ENCODE measurements at places on chromosomes 7 and 10.

GRCh38 chr10:104321725-104322415 is 16.4 kb downstream of the ITPRIP start:
- no peak for DNase-seq

- DNase-seq: no peak
Measured at GRCh38 chr10:118720685-118721538, 33.9 kb downstream of the CACUL1 start.

GRCh38 chr10:70323138-70323696 is 39.4 kb upstream of the NPFFR1 start:
- no peak for DNase-seq

GRCh38 chr10:84945791-84946190 is 617.4 kb downstream of the CCSER2 start:
- no peak for DNase-seq

DNA sequence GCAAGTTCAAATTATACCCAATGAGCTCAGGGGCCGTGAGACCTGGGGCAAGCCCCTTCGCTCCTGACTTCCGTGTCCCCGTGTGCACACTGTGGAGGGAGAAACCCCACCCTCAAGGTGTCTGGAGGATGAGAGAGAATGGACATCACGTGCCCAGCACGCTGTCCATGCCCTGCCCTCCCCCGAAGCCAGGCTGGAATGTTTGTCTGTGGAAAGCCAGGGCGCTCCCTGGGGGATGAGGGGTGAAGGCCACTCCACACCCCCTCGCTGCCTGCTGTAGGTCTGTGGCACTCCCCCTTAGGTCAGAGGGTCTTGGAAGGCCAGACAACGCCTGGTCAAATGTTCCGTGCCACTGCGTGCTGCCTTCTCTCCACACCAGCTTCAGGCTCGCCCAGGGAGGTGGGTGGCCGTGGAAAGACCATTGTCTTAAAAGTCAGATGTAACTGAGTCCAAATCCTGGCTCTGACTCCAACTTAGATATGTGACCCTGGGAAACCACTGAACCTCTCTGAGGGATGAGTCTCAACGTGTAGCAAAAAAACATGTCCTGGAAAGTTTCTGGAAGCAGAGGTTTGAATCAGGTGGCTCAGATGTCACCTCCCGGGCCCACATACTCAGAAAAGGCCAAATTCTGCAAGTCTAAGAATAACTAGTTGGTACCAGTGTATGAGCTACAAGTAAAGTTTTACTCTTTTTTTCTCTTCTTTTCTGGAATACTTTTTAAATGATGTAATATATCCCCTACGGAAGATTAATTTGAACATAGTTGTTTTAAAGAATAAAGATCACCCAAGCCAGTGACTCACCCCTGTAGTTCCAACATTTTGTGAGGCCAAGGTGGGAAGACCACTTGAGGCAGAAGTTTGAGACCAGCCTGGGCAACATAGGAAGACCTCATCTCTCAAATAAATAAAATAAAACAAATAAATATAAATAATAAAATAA is 24.9 kb downstream of the RCC1L start:
- DNase-seq: no peak

DNA sequence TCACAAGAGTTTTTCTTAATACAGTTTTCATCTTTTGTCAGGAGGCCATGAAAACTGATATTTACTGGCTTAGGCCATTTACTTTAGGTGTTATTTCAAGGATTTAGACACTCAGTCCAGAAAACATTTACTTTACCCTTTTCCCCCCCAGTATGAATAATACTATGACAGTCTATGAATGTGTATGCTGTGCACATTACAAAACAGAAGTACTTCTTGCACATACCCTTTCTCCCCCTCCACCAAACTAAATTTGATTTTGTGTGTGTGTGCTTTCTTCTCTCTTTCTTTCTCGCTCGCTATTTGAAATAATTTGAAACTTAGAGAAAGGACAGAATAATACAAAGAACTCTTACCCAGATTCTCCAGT is 41.3 kb downstream of the RBM33 start:
- no peak for DNase-seq

DNA sequence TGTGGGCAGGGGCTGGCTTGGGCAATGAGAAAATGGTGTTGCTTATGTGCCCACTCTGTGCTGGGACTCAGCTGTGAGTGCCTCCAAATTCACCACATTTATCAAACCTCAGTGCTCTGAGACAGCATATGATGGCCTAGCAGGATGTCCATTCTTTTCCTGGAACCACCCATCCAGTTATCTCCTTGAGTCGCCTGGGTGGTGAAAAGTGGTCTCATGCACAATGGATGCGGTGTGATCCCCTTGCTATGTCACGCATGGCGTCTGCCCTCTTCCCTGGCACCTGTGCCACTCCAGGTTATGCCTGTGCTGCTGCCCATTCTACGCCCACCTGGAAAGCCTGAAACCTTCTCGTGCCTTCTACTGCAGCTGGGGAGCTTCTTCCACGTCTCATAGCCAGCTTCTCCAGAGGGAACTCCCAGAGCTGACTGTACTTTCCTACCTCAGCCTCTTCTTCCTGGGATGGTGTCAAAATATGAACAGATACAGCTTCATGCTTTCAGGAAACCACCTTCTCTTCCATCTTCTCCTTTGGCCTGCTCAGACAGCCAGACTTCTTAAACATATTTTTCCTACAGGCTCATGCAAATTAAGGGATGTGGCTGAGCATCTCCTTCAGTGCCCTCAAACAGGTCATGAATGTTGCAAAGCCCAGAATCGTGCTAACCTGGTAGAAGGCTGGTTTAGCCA is 147.3 kb downstream of the PFKFB3 start:
- no peak for DNase-seq

- no peak for DNase-seq
Measured at GRCh38 chr10:10477844-10478243, 539.8 kb upstream of the CELF2 start.

GRCh38 chr10:103610921-103611511 is 117.5 kb downstream of the NEURL1 start:
- DNase-seq: no peak

DNA sequence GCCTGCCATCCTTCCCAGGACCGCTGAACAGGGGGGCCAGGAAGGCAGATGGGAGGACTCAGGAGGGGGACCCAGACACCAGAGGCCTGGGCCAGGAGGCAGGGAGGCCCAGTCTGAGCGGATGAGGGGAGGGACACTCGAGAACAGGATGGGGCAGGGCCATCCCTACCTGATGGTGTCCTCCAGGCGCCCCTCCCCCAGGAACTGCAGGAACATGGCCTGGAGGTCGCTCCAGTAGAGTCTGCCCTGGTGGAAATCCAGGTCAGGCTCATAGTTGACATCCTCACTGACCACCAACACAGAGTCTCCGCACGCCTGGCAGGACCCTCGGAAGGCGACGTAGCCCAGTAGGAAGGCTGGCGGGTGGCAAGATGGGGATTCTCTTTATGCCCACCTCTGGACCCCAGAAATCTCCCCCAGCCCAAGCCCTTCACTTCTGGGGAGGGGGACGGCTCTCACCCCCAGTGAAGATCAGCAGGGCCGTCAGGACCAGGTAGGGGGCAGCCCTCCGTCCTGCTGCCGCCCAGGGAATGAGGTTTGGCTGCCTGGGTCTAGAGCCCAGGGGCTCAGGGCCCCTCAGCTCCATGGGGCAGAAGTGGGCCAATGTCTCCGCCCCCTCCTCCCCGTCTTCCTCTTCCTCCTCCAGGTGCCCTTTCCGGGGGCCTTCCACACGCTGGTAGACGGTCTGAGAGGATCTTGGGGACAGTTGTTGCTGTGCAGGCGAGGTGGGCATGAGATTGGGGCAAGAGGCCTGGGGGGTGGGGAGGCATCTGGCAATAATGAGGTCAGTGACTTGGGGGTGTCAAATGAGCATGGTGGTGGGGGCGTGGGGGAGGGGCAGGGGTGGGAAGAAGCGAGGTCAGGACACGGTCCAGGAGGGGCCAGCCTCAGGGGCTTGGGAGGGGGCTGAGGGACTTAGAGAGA is 573 bp downstream of the TFR2 start:
- DNase-seq: no peak

DNA sequence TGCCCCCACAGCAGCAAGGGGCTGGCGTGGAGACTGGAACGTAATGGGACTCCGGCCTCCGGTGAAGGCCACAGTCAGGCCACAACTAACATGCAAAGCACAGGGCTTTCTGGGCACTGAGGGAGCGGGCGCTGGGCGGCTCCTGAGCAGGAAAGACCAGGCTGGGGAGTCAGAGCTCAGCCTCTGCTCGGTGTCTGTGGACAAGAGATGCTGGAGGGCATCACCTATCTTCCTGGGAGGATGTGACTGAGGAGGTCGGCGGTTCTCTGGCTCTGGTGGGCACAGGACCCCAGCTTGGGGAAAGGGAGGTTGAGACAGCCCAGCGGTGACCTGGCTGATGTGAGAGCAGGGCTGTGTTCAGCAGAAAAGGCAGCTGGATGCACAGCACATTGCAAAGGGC is 11.7 kb downstream of the CNPY1 start:
- no peak for DNase-seq

DNA sequence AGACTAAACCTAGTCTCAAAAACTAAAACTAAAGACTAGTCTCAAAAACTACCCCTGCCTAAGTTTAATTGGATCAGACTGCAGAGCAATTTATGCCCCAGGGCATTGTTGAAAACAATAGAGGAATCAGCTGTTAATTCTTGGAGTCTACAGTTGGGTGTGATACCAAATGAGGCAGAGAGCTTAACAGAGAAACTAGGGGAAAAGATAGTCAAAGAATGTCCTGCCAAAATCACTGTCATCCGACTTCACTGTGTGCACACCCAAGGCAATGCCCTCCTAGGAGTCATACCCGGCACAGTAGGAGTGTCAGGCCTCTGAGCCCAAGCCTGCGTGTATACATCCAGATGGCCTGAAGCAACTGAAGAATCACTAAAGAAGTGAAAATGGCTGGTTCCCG is 90.5 kb upstream of the TOMM7 start:
- DNase-seq: no peak

DNA sequence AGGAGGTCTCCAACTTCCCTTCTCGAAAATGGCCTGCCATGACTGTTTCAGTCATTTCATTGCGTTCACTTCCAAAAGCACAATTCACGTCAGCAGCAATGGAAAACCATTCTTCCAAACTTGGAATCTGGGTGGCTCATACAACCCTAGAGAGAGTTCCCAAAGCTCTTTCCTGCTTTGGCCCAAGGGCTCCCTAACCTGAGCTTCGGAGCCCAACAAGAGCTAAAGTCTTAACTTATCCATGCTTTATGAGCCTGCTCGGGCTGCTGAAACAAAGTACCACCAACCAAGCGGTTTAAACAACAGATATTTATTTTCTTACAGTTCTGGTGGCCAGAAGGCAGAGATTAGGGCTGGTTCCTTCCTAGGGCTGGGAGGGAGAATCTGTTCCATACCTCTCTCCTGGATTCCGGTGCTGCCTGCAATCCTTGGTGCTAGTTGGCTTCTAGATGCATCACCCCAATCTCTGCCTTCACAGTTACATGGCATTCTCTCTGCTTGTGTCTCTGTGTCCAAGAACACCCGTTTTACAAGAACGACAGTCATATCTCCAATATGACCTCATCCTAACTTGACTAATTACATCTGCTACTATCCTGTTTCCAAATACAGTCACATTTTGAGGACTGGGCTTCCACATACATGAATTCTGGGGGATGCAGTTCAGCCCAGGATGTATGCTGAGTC is 33.5 kb downstream of the CAMK2B start:
- DNase-seq: no peak

DNA sequence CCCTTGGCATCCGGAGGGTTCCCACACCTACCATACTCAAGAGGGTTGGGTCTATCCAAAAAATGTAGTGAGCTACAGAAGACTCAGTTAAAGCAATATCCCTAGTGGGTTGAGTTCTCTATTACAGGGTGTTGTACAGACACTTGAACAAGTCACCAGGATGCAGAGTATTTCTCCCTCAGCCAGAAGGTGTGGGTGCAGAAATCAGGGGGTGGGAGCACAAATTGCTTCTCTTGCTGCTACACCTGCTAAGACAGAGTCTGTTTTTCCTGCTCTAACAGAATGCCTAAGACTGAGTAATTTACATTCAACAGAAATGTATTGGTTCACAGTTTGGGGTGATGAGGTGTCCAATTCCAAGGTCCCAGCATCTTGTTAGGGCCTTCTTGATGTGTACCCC is 433.4 kb downstream of the TCERG1L start:
- DNase-seq: no peak

- DNase-seq: no peak
Measured at GRCh38 chr10:102431452-102432124, 786 bp downstream of the CUEDC2 start.

DNA sequence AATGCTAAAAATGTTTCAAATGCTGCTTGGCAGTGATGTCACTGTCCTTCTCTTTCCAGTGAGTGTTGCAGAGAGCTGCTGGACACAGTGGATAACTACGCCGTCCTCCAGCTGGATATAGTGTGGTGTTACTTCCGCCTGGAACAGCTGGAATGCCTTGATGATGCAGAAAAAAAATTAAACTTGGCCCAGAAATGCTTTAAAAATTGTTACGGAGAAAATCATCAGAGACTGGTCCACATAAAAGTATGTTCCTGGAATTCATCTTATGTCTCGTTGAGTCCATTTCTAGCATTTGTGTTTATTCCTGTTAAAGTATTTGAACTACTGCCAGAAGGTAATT is 25.2 kb downstream of the NUB1 start:
- DNase-seq: no peak

DNA sequence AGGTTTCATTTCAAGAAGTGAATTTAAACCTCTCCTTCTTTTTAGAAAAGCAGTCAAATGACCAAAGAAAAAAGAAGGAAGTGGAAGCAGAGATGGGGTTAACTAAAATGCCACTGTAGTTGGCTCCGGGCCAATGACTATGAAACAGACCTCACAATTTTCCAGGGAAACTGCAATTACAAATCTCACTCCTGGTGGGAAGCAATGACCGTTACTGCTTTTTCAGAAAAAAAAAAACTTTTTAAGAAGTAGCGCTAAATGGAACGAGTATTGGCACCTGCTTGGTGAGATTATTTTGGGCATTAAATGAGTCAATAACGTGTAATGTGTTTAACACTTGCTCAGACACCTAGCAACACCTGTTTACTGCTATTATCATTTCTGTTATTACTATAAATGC is 1.2 kb downstream of the SFRP4 start:
- DNase-seq: no peak

- DNase-seq: no peak
Measured at GRCh38 chr10:86229811-86230556, 136.6 kb downstream of the GRID1 start.

DNA sequence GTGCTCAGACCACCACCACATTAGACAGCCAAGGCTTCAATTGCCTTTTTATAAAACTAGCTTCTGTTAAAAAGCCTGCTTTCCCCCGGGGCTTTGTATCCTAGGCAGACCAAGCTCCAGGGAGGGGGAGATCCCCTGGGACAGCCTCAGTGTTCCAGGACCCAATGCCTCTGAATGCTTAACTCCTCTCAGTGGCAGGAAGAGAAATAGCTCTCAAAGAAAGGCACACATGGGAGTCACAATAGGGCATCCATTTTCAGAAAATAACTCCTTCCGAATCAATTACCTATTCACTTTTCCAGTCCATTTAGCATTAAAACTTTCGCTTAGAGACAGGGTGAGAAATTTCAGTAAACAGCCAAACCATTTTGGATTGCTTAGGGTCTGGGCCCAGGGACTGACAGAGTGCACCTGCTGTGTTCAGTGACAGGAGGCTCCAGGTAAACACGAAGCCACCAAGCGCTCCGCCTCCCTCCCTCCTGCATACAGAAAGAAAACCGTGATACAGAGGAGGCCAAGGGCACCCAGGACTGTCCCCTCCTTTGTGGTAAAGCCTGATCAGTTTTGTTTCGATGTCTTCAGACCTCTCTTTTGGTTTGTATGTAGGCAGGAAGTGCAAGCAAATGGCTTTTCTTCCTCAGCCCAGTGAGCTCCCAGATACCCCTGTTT is 599.7 kb downstream of the KCNMA1 start:
- DNase-seq: no peak

- DNase-seq: no peak
Measured at GRCh38 chr7:100964630-100965029, 4.7 kb upstream of the MUC12 start.

- DNase-seq: no peak
Measured at GRCh38 chr7:7276161-7276560, 93.8 kb downstream of the C1GALT1 start.

Measured in stimulated activated CD8-positive, alpha-beta memory T cell treated with anti-CD3 and anti-CD28 coated beads, Interleukin-15, amount 100 ng/mL, for 24 hours (primary cell).